Ammon's horn (tissue), 1 donor: ENCODE measurements at places on chromosomes 7 and 10.

- DNase-seq = no peak
Measured at GRCh38 chr7:131606346-131607290, 50.2 kb upstream of the PODXL start.

DNA sequence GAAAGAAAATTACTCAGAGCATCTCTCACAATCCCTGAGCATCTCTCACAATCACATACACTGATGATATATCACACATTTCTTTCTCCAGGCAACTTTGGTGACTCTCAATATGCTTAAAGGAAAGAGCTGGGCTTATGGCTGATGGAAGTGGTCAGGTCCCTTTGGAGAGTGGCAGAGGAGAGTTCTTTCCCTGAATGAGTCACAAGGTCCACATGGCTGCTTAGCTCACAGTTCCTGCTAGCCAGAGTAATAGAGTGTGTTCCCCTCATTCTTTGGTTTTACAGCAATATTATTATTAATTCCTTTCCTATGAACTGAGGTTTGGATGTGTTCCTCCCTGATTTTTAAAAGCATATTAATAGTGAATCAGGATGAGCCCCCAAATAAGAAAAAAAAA lies 287.4 kb downstream of the C7orf25 start:
- DNase-seq = no peak

DNA sequence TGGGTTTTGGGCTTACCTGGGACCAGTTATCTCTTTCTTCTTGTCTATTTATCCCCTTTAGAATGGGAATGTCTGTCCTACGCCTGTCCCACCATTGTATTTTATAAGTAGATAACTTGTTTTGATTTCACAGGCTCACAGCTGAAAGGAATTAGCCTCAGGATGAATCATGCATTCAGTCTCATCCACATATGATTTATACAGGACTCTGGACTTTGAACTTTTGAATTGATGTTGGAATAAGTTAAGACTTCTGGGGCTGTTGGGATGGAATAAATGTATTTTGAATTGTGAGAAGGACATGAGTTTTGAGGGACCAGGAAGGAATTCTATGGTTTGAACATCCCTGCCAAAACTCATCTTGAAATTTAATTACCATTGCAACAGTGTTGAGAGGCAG lies 112.6 kb downstream of the AMPH start:
- no peak for DNase-seq

GRCh38 chr10:29804025-29804852 lies 169.5 kb upstream of the SVIL start:
- DNase-seq = no peak

- DNase-seq = no peak
Measured at GRCh38 chr10:88953662-88954061, 1.1 kb upstream of the ACTA2 start.

DNA sequence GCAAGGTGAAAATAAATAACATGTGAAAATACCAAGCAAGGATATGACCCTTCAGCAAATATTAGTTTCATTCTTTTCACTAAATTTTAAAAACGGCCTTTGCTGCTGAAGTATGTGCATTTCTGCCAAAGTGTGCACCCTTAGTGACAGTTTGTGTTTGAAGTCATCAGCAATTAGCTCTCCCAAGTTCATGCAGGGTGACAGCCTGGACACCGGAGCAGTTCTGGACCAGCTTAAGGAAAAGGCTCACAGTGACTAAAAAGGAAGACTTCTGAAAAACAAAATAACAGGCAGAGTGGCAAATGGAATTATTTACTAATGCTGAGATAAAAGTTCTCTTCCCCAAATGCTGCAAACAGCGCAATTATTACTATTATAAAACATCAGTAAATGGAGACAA lies 69.3 kb upstream of the NEBL start:
- DNase-seq = no peak

DNA sequence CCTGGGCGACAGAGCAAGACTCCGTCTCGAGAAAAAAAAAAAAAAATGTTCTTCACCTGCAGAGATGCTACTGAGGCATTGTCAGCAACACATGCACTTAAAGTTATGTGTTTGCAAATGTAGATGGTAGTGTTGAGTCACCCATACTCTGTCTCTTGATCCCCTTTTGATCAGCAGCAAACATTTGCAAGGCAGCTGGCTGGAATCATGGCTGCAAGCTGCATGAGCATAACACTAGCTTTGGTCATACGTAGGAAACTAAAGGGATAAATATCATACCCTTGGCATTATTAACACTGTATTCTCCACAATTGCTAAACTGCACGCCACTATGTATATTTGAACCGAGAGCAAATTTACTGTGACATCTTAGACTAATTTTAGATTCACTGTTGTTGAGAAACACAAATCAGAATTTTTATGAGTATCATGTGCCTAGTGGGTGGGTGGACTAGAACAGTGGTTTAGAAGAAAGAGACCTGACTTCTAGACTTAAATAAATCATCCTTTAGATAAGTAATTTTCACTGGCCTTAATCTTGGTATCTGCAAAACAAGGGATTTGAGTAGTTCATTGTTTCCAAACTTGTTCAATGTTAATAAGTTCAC lies 229.3 kb upstream of the MEOX2 start:
- DNase-seq = no peak

GRCh38 chr7:23105086-23105643 lies 420 bp upstream of the KLHL7 start:
- no peak for DNase-seq
